ENCODE measurements at places on chromosomes 16 and 17.

DNA sequence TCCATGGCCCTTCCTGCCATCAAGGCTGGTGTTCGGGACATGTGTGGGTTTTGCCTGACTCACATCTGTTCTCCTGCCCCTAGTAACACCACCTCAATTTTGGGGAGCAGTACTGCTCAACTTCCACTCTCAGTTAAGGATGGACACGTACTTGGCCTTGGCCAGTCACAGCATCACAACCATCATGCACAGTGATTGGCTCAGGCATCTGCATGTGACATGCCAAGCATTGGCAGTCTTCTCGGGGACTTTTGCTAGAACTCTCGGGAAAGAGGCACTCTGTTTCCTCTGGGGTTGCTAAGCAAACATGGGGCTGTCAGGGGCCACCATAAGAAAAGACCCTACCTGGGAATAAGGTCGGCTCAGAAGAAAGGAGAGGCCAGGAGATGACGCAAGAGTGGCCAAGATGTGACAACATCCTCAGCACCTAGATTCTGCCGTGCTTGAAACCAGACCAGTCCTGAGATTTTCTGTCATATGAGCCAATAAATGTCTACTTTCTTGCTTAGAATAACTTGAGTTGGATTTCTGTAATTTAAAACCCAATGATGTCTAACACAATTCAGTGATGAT, 11.9 kb upstream of the KDM8 start:
- no peak for DNase-seq

- no peak for DNase-seq
Measured at GRCh38 chr17:59892251-59892923, 356 bp downstream of the TUBD1 start.

GRCh38 chr16:77711775-77712174, 10.5 kb upstream of the NUDT7 start:
- no peak for DNase-seq

- peak; percentile 53 for DNase-seq
Measured at GRCh38 chr17:7825206-7825990, 8.6 kb upstream of the KDM6B start.

GRCh38 chr17:50470426-50470825, 1.7 kb upstream of the CHAD start:
- DNase-seq = no peak

DNA sequence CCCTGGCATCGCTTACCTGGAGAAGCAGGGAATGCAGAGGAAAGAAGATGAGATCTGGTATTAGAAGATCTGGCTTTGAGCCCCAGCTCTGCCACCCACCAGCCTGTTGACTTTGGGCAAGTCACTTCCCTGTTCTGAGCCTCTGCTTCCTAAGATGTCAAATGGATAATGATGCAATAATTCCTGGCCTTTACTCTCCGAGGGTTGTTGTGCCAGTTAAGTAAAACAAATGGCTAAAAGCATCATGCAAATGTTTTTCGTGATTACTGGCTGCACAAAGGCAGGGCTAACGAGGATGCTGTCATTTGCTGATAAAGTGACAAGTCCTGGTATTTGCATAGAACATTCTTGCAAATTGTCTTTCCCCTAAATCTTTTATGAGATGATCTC, 1.3 kb upstream of the ZNF821 start:
- DNase-seq = no peak

- no peak for DNase-seq
Measured at GRCh38 chr17:75844530-75845057, 390 bp upstream of the UNC13D start.

- peak; percentile 92 for DNase-seq
Measured at GRCh38 chr17:79087428-79088143, 13.0 kb downstream of the ENGASE start.

GRCh38 chr17:31888124-31888523, 13.4 kb downstream of the UTP6 start:
- DNase-seq = peak; percentile 9

DNA sequence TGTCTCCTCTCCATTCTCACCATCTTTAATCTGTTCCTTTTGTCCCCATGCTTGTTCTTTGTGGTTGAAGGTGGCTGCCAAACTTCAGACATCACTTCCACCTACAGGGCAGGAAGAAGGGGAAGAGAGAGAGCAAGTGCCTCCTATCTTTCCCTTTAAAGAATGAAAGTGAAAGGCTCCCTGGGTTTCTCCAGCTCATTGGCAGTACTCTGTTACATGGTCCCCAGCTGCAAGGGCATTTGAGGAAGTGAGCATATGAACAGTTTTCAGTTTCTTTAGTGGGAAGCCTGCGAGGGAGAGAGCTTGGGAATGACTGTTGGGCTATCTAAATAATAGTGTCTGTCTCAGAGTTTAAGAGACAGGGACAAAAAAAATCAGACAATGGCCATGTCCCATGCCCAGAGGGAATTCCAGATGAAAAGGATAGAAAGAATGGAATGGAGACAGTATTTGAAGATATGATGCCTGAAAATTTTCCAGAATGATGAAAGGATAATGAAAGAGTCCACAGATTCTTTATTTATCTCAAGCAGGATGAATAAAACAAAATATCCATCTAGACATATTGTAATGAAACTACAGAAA, 159.9 kb downstream of the LGALS9B start:
- no peak for DNase-seq

- no peak for DNase-seq
Measured at GRCh38 chr16:85256190-85256739, 144.0 kb upstream of the CIBAR2 start.

GRCh38 chr16:81018496-81018895, 11.5 kb downstream of the CENPN start:
- no peak for DNase-seq

DNA sequence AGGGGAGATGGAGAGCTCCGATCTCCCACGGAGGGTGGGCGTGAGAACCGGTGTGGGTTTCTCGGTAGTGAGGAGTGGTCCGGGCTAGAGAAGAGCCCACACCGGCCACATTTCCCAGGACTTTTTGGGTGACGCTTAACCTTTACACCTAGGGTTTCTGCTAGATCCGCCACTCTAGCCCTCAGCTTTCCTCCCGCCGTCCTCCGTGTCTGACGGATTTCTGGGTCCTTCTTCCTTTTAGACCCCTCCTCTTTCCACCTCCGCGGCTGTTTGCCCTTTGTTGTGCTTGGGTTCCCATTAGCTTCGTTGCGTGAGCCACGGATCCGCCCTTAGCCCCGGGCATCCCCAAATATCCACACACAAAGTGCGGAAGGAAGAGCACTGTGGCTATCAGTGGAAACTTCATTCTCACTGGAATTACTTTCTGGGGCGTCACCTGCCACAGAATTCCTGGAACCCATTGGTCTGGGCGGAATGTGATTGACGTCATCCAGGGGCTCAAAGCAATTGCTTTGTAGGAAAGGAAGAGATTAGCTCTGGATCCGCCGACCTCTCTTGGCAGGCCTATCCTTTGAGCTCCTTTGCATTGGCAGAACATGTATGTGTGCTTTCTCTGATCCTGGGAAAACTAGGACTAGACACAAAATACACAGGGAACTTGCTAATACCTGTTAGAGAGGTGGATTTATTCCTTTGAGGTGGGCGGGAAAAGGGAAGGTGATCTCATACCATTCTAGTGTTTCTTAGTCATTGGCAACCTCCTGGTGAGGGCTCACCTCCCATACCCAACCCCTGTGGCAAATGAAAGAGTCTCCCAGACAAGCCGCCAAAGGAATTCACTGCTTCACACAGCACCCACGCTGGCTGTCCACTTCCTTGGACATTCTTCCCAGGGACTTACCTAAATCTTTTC, 654 bp downstream of the TNFAIP1 start:
- peak; percentile 72 for DNase-seq

DNA sequence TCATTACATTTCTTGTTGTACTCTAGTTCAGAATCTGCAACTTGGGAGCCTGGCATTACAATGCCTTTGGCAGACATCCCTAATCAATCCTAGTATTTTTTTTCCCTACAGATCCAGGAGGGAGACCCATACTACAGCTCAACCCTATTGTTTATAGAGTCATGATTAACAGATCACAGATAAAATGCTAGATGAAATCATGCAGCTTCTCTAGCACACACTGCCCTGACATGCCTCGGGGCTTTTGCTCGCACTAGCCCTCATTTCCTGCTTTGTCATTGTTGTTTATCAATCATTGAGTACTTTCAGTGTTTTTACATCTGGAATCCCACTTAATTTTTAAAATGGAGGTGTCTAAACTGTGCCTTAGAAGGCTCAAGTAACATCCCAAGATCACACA, 412.5 kb downstream of the CA10 start:
- DNase-seq = no peak

DNA sequence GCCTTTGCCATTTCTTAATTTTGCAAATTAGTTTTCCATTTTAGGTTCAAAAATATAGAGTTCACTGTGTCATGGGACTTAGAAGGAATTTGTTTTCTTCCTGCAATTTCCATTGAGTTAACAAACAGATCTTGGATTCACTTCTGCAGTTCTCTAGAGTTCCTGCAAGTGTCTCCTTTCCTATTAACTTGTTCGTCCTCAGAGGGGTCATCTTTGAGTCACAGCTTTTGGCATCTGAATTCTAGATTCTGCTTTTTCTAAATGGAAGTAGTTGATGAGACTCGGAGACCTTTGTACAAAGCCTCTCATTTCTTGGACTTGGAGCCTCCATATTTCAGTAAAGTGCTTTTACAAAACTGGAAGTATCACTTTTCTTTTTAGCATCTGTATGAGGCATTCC, 323.3 kb downstream of the BCAS3 start:
- DNase-seq = no peak

- DNase-seq = peak; percentile 25
Measured at GRCh38 chr17:72381597-72382397, 261.0 kb downstream of the SOX9 start.

DNA sequence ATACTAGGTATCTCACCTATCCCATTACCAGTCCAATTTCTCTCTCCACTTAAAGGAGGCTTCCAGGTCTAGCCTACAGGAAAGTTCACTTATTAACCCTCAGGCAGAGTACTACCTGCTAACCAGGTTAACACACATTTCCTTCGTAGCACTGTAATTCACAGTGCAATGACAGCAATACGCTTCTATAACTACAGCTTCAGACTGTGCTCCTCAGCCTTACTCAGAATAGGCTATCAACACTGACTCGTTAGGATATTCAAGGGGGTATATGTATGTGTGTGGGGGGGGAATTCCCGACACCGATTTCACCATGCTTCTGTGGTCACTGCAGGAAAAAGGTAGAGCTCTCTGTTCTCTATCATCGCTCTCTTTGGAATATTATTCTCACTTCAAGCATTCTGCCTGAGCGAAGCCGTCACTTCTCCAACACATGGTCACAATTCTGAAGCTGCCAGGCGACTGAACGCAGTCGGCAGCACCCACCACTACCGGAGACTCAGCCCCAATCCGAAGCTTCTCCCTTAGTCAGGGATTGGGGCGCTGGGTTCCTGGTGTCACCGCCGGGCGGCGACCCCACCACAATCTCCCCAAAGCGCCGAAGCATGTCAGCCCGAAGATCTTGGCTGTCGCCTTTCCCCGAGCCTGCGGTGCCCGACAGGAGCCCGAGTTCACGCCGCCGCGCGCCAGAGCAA, 618 bp downstream of the GGA3 start:
- DNase-seq = no peak

DNA sequence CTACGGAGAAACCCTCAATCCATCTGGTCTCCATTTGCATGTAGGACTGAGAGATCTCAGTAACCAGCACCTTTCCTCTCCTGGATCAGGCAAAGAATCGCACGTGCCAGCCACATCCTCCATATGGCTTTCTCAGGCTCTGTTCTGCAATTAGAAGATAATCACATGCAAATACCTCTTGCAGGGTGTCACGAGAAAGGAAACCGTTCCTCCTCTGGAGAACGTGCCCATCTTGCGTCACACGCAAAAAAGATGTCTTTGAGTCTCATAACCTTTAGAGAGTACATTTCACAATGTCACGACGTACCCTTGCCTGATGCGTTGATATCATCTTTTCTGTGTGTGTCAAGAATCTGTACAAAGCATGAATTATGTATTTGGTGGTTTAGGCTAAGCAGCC, 36.2 kb upstream of the DNAH17 start:
- no peak for DNase-seq

- DNase-seq = no peak
Measured at GRCh38 chr16:4384509-4384942, 12.9 kb downstream of the VASN start.

DNA sequence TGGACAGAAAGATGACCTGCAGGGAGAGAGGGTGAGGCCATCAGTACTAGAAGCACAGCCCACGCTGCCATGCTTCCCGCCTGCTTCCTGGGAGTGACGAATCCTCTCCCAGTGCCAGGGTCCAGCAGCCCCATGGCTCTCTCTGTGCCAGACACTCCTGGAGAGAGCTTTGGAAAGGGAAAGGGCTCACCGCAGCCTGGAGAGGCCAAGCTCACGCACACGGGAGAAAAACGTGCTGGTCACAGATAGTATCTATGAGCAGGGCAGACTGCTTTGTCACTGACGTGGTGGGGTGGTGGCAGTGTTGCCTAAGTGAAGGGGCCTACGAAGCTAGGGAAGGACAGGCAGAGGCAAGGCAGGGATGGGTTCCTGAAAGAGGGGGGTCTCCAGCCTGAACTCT, 5.4 kb downstream of the WBP2 start:
- peak; percentile 58 for DNase-seq

DNA sequence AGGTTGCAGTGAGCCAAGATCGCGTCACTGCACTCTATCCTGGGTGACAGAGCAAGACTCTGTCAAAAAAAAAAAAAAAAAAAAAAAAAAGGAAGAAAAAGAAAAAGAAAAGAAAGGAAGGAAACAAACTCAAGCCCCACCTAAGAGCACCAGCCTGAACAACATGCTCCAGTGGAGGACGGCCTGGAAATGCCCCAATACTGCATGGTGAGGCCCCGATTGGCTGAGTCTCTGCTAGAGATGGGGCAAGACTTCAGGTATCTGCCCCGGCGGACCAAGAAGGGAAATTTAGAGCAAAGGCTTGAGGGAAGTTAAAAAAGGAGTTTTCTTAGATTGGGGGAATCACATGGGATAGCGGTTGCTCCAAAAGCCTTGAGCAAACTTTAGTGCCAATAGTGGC, 10.4 kb upstream of the ZNF652 start:
- peak; percentile 19 for DNase-seq

DNA sequence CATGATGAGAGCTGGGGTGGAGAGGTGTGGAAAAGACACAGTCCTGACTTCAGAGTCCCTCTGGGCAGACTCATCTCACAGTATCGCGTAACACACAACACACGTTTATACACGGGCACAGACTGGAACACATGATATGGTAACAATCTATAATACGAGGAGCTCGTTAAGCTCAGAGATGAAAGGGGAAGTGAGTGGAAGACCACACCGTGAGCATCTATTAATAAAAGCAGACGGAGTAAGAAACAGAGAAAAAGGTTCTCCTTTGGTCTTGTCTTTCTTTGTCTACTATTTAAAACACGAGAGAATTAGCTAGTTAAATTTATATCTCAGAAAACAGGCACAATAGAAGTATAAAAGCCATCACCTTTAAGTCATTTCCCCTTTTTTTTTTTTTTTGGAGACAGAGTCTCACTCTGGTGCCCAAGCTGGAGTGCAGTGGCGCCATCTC, 13.5 kb downstream of the ANKRD11 start:
- DNase-seq = no peak

DNA sequence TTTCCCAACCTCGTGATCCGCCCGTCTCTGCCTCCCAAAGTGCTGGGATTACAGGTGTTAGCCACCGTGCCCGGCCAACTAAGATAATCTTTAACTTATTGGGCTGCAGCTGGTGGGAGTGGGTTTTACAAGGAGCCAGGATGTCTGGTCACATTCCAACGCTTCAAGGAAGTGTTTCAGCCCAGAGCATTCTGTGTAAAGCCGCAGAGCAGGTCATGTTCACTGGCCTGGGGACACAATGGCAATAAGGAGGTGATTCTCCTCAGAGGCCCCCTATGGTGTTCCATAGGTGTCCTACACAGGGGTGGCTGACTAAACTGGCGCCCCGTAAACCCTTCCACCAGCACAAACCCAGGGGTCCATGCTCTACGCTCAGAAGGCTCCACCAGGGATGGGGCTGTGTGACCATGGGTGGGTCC, 1.2 kb downstream of the QPRT start:
- DNase-seq = no peak

Measured in activated effector memory CD4-positive, alpha-beta T cell treated with anti-CD3 and anti-CD28 coated beads, Interleukin-2, amount 50 U/mL, for 16 hours (primary cell).